Stimulated activated CD4-positive, alpha-beta T cell treated with anti-CD3 and anti-CD28 coated beads, Interleukin-1b, Interleukin-23, amount 100 ng/mL, for 4 hours (primary cell): ENCODE measurements at places on chromosomes 13 and 19.

- no peak for DNase-seq
Observed at GRCh38 chr13:113865427-113865826, 1.6 kb upstream of the GAS6 start.

GRCh38 chr13:109698779-109699178 lies 87.6 kb downstream of the IRS2 start:
- DNase-seq = no peak

DNA sequence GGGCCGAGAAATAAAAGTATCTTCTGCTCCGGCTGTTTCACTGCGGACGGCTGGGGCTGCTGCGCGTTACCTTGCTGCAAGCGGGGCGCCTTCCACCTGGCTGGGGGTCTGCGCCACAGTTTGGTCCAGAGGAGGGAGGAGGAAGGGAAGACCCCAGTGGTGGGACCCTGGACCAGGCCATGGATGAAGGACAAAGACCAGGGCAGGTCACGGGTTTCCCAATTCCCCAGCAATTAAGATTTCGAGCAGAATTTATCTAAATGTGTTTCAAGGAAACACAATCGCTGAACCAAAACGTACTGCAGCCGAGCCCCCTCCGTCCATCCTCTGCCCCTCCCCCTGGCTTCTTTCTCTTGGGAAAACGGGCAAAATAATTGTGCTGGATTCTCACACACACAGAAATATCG lies 2.9 kb downstream of the SOX1 start:
- no peak for DNase-seq

GRCh38 chr19:13899393-13899792 lies 6.5 kb downstream of the BRME1 start:
- no peak for DNase-seq

GRCh38 chr13:114115796-114116195 lies 16.6 kb downstream of the RASA3 start:
- no peak for DNase-seq
